ENCODE measurements at places on chromosomes 5 and 9. TPM values are rescaled to one million over a fixed set of nuclear protein-coding genes. Genes with fewer than 3 reads are reported as not detected.

Gene FAM151B
- total RNA-seq: 1.2 TPM

Gene ATP10B
- 0.15 TPM for total RNA-seq

- no peak for DNase-seq
- no peaks in the 10 kb centered on the region for H3K27me3 ChIP-seq
- no peak overlapping the region for H3K4me3 ChIP-seq
- peaks cover 5% of the 10 kb centered on the region for H3K4me1 ChIP-seq
- no peak overlapping the region for H3K27ac ChIP-seq
- H3K36me3 ChIP-seq: no peaks in the 10 kb centered on the region
Observed at GRCh38 chr9:79977510-79978197, 405.9 kb downstream of the TLE4 start.

Gene MARVELD2
- total RNA-seq: 28.8 TPM

Gene SLC28A3
- 0.11 TPM for total RNA-seq

DNA sequence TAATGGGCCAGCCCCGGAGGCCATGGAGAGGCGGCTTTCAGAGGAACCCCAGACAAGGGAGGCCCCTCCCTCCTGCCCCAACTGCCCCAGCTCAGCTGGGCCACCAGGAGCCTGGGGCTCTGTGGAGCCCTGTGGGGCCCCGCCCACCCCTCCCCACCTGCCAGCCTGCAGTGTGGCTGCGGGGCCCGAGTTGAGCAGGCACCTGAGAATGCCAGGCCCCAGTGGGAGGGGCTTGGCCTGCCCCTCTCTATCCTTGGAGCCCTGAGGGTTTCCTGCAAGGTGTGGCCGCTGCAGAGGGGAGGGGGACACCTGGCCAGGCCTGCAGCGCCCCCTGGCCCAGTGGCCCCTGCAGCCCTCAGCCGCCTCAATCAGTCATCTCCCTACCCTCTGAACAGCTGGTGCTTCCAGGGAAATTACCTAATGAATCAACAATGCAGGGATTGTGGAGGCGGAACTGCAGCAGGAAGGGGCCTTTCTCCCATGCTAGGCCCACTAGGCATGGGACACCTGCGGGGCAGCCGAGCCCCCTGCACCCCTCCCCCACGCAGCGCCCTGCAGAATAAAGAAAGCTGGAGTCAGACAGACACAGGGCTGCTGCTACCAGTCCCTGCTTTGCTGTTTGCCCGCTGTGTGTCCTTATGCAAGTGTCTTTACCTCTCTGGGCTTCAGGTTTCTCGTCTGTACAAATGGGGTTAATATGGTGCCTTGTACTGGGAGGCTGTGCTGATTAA, 48.0 kb downstream of the LMX1B start:
- H3K27me3 ChIP-seq: no peaks in the 10 kb centered on the region
- peak overlapping the region; percentile 9 for H3K27ac ChIP-seq
- peak; percentile 96 for DNase-seq
- no peaks in the 10 kb centered on the region for H3K36me3 ChIP-seq

Gene PCDHGC4
- total RNA-seq: 2.6 TPM

DNA sequence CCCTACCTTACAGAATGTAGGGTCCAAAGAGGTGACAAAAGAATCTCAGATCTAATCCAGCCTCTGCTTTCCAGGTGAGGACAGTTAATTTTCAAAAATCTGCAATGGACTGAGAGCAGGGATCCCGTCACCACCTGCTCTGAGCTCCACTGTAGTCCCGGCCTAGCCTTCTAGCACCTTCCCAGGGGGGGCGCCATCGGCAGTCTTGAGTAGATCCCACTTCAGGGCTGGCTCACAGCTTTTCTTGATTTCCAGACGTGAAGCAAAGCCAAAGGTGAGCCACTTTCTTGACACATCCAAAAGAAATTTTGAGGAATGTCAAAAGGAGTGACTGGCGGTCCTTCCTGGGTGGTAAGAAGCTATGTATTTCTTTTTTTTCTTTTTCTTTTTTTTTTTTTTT, 114.1 kb downstream of the SYK start:
- peak; percentile 84 for DNase-seq
- no peak overlapping the region for H3K27ac ChIP-seq
- peaks cover 3% of the 10 kb centered on the region for H3K4me1 ChIP-seq
- H3K4me3 ChIP-seq: no peak overlapping the region
- no peaks in the 10 kb centered on the region for H3K36me3 ChIP-seq

DNA sequence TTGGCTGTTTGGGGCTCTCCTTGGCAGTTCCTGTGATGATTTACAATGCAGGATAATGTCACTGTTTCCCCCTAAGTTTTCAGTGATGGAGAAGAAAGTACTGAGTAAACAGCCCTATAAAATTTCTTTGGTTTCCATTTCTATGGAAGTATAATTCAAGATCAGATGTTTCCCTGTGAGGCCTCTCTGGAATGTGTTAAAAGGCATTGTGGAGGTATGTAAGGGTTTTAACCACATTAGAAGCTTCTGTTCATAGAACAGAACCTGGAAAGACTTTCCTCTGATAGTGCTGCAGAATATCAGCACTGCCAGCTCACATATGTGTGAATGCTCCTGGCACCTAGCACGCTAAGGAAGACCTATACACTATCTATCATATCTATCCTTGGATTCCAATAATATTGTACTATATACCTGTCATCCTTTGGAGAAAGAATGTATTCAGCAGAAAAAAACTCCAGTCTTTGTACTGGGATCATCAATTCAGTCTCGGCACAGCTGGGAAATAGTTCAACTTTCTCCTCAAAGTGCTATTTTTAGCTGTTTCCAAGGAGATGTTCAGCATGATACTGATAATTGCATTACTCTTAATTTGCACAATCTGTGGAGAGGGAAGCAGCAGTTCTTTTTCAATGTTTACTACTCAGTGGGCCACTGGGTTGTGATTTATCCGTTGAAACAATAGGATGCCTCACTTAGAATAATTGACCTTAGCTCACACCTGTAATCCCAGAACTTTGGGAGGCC, 21.9 kb downstream of the TTC1 start:
- peaks cover 3% of the 10 kb centered on the region for H3K4me1 ChIP-seq
- no peaks in the 10 kb centered on the region for H3K27me3 ChIP-seq

DNA sequence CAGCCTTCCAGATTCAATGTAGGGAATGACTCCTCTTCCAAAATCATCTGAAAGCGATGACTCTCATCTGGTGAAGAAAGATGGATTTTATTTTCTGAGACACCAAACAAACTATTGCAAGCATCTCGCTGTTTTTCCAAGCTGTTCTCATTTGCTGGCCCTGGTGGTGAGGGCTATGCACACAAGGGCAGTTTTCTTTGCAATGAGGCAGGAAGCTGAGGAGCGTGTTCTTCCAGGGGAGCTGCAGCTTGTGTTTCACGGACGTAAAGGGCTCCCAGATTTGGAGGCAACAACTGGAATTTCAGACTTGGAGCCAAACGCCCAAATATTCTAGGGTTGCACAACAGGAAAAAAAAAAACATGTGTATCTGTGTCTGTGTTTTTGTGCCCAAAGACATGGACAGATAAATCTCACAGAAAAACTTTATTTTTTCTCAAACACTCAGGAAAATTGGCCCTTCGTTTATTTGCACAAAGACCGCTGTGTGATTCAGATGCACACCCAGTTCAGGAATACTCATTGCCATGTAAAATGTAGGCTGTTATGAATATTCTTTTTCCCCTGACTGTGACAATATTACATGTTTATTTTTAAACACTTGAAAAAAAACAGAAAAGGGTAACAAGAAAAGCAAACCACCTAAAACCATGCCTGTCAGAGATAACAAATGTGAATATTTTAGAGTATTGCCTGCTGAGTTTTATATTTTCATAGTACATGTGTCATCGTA, 151.3 kb downstream of the GAS1 start:
- no peak overlapping the region for H3K4me3 ChIP-seq
- no peaks in the 10 kb centered on the region for H3K4me1 ChIP-seq
- peak; percentile 61 for DNase-seq
- H3K36me3 ChIP-seq: no peaks in the 10 kb centered on the region

DNA sequence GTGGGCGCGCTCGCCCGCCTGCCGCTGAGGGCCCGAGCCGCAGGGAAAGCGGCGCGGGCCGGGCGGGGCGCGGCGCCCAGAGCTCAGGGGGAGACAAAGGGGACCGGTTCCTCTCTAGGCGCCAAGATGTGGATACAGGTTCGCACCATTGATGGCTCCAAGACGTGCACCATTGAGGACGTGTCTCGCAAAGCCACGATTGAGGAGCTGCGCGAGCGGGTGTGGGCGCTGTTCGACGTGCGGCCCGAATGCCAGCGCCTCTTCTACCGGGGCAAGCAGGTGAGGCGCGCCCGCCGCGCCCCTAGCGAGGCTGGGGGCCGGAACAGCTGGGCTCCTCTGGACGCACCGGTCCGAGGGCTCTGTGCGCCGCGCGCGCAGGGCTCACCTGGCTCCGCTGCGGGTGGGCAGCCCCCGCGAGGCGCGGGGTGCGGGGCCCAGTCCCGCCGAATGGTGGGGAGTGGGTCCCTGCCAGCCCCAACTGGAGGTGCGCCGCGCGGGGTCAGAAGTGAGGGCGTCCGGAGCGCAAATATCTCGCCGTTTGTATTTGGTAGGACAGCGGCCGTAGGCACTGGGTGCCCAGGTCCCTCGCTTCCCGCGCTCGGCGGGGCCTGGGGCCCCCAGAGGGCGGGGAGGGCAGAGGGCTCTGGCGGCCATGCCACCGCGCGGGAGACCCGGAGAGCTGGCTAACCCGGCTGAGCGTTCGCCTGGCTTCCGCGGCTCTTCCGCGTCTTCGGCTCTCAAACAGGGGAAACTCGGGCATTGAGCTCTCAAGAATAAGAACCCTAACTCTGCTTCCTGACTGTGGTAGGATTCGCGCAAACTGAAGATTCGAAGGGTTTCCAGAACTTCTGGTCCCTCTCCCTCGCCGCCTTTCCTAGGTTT, 607 bp downstream of the UHRF2 start:
- DNase-seq: peak; percentile 78
- peak overlapping the region; percentile 42 for H3K27ac ChIP-seq
- peak overlapping the region; percentile 98 for H3K4me3 ChIP-seq
- peaks cover 22% of the 10 kb centered on the region for H3K27me3 ChIP-seq

Gene LCNL1
- total RNA-seq: 2.4 TPM

GRCh38 chr9:99185934-99186333, 35.8 kb downstream of the ALG2 start:
- H3K4me1 ChIP-seq: peaks cover 9% of the 10 kb centered on the region
- H3K27ac ChIP-seq: no peak overlapping the region

DNA sequence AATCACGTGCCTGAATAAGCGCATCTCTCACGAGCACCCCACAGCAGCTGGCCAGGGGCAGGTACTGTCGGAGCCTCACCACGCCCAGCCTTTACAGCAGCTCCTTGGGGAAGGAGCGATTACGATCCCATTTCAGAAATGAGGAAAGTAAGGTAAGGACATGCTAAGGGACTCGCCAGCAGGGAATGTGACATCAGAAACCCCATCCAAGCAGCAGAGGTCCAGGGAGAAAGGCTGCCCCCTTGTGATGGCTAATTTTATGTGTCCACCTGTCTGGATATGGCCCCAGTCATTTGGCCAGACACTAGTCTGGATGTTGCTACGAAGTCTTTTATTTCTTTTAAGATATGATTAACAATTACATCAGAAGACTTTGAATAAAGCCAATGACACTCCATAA, 77.3 kb downstream of the UBE2QL1 start:
- H3K27me3 ChIP-seq: peaks cover 3% of the 10 kb centered on the region
- H3K27ac ChIP-seq: no peak overlapping the region
- H3K4me3 ChIP-seq: no peak overlapping the region
- DNase-seq: peak; percentile 81

- DNase-seq: no peak
- no peaks in the 10 kb centered on the region for H3K27me3 ChIP-seq
- H3K4me3 ChIP-seq: no peak overlapping the region
- no peak overlapping the region for H3K27ac ChIP-seq
- peaks cover 3% of the 10 kb centered on the region for H3K4me1 ChIP-seq
Observed at GRCh38 chr5:17436761-17437221, 61.2 kb upstream of the TAF11L2 start.

Gene TRIO
- total RNA-seq: 92.1 TPM

DNA sequence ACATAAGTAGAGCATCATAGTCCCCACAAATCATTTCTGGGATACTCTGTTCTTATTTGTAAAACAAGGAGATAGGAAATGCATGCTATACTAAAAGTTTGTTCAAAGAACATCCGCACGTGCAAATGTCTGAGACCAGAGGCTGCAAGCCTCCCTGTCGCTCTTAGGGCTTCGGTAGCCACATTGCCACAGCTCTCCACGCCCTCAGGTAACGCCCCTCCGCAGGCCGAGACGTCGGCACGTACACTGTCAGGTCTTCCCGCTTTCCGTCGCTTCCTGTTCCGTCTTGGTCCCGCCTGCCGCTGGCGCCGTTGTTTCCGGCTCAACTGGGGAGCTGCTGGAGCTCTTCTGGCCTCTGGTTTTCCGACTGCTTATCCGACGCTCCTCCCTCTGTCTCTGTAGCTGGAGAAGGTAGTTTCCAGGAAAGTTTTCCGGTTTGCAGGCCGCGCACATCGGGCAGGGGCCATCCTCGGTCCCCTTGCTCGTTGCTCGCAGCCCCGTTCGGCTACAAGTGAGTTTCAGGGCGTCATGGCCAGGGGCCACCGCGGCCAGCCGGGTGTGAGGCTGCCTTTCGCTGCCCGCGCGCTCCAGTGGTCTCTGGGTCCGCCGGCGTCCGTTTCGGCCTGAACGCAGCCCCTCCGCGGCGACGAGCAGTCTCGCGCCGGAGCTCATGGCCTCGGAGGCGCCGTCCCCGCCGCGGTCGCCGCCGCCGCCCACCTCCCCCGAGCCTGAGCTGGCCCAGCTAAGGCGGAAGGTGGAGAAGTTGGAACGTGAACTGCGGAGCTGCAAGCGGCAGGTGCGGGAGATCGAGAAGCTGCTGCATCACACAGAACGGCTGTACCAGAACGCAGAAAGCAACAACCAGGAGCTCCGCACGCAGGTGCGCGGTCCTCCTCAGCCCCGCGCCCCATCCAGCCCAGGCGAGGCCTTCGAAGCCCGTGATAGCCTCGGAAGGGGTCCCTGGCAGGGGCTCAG, at the start of gene AGGF1:
AGGF1 (plus strand) TSS at position 308 of the 975 bp plus-strand sequence; CDS start at position 671, 363 bp downstream.
- peak within 1 kb of the TSS; percentile 61 for H3K27ac ChIP-seq
- peaks cover 7% of the 10 kb centered on the region for H3K27me3 ChIP-seq

- H3K4me3 ChIP-seq: no peak overlapping the region
- no peaks in the 10 kb centered on the region for H3K36me3 ChIP-seq
- no peaks in the 10 kb centered on the region for H3K27me3 ChIP-seq
- peak; percentile 55 for DNase-seq
- H3K4me1 ChIP-seq: no peaks in the 10 kb centered on the region
Observed at GRCh38 chr5:149951138-149951749, 6.7 kb upstream of the PDE6A start.

Measured in endodermal cell (in vitro differentiated cells).